Eye (tissue), 1 donor: ENCODE measurements at places on chromosomes 12 and 14.
A peak's percentile ranks its signal among the peaks of the same experiment; 100 is the strongest.

GRCh38 chr12:126937431-126937830 lies 1329.5 kb upstream of the TMEM132C start:
- no peak for DNase-seq

GRCh38 chr12:82510386-82510785 lies 152.1 kb downstream of the METTL25 start:
- DNase-seq = no peak

- no peak for DNase-seq
Measured at GRCh38 chr14:39383741-39384140, 48.5 kb downstream of the FBXO33 start.

DNA sequence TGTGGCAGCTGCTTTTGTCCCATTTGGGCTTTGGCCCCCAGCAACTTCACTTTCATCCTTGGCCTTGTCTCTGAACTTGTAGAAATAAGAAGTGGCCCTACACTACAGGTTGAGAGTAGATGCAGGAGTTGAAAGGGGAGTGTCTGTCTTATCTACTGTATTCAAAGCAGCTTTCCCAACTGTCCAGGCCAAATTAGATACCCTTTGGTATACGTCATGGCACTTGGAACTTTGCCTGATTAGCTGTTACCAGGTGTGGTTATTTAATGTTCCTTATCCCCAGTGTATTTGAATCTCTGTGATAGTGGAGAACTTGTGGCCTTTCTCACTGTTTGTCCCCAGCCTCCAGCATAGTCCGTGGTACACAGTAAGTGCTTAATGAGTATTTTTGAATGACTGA lies 33.5 kb downstream of the SUDS3 start:
- no peak for DNase-seq

- DNase-seq = peak; percentile 26
Measured at GRCh38 chr12:19273482-19274330, 144.2 kb downstream of the PLEKHA5 start.

GRCh38 chr12:88237954-88238353 lies 95.8 kb downstream of the TMTC3 start:
- DNase-seq = no peak

GRCh38 chr12:101854747-101855146 lies 22.6 kb upstream of the DRAM1 start:
- no peak for DNase-seq

- DNase-seq = no peak
Measured at GRCh38 chr12:25800101-25800500, 158.4 kb upstream of the RASSF8 start.
